ENCODE measurements at places on chromosomes 2 and 18.

DNA sequence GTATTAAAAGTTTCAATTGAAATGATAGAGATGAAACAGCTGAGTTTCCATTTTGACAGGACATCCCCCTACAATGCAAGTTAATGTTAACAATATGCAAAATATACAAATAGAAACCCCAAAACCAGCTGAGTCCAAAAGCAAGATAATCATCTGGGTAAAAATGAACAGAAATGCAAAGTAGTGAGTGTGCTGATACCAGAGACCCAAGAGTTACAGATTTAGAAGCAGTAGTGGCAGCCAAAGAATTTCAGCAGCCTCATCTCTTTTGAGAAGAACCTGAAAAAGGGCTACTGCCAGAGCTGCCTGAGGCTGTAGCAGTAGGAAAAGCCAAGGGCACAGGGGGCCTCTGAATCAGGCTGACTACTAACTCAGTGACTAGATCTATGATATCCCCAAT, 82.6 kb downstream of the THADA start:
- DNase-seq, result no peak

DNA sequence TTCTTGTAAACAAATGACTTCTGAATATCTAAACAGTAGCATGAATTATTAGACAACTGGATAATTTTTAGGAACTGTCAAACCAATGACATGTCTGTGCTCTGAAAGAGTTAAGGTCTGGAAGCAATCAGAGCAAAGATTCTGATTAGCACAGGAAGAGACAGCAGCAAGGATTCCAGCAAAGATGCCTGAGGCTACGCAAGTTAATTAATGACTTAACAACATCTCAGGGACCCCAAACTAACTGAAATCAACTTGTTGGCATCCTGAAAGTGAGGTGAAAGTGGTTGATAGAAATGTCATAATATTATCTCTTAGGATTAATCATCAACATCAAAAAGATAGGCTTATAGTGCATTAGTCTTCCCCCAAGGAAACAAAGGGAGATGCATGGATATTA, 123.3 kb upstream of the TMEM200C start:
- DNase-seq, result no peak

DNA sequence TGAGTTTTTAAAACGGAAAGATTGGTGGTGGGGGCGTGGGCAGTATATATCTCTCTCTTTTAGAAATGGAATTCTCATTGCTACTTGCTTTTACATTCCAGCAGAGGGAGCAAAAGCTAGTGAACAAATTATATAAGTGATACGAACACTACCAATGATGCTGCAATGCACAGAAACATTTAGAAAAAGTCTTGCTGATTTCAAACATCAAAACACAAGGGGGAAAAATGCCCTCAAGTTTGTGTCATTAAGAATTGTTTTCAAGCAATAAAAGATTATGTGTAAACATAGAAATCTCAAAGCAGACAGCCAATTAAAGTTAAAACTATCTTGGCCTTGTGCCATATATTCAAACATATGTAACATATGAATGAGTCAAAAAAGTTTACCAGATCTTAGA, 296.3 kb upstream of the KCNJ3 start:
- no peak for DNase-seq

DNA sequence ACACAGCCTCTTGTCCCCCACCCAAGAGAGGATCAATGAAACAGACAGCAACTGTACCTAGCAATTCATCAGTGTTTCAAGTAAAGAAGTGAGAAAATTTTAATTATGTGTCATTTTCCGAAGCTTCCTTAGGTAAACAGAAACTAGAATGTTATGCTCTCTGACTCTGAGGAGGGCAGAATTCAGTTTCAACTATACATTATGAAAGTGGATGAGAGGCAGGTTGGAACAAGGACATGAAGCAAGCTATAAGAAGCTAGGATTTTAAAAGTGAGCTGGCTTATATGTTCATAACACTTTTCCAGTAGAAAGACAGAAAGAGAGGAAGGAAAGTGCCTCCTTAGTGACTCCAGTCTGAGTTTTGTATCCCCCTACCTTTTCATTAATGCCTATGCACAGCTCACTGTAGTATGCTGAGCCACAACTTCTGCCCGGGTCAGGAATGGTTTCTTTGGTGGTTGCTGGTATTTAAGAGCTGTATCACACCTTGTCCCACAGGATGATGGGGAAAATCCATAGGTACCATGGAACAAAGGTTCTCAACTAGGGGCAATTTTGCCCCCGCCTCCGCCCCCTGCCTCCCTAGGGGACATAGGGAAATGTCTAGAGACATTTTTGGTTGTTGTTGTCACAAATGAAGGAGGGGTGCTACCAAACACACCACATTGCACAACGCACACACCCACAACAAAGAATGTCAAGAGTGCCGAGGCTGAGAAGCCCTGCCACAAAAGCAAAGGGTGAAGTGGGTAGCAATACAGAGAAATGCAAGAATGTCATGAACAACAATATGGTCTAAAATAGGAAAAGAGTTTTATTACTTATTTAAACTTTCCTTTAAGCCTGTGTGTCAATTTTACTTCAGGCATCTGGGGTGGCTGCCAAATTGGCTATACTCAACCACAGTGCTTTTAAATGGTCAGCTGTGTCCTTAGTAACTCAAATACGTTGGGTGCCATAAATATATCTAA, 161.0 kb upstream of the ZFP36L2 start:
- no peak for DNase-seq

DNA sequence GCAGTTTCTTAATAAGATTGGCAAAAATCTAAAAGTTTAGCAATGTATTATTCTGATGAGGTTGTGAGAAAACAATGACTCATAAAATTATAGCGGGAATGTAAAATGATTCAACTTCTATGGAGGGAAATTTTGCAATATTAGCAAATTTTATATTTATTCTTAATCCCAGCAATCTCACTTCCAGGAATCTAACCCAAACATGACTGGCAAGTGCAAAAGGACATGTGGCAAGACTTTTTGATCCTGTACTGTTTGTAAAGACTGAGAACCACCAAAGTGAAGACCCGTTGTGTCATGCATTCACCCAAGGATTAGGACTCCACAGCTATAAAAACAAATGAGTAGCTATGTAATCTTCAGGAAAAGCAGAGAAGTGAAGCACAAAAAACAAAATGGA, 234.8 kb upstream of the KYNU start:
- DNase-seq, result no peak

GRCh38 chr2:46878886-46879285, 36.7 kb downstream of the MCFD2 start:
- no peak for DNase-seq

DNA sequence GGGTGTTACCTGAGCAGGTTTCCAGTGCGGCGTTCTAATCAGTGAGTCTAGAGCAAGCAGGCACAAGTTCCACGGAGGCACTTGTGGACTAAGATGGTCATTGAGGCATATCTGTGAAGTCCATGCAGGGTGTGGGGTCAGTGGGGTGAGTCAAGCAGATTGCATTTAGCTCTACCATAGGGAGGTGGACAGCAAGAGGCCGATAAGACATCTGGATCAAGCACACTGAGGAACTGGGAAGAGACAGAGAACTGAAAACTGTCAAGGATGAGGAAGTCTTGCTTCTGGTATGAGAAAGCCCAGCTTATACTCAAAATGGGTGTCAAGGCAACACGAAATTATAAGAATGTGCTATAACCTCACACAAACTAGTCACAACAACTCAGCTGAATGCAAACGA, 61.2 kb upstream of the SLC39A10 start:
- no peak for DNase-seq

- peak; percentile 32 for DNase-seq
Measured at GRCh38 chr2:95384854-95385569, 17.5 kb upstream of the FAHD2A start.

DNA sequence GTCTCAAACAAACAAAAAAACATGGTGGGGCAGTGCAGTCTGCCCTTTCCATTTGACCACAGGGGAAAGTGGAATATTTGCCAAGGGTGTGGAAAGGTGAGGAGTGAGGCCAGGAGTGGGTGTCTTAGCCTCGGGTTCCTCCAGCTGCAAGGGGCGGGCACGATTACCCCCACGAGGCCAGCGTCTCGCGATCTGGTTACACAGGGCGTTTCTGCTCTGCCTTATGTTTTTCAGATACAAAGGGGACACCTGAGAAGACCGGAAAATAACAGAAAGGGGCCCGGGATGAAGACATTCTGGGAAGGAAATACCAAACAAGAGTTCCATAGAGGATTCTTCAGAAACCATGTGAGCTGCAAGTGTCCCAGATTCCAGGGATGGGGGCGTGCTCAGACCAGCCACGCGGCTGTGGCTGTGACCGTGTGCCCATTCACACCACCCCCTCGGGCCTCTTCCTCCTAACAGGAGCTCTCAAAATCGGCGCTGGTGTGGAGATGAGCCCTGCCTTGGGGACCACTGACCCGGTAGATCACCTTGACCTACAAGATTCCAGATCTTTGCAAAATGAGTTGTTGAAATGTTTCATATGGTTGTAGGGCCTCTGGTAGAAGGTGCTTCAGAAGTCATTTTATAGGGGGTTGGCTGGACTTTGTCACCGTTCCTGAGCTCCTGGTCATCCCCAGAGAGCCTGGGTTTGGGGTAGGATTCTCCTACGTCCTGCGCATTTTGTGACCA, 34.2 kb downstream of the FAM178B start:
- no peak for DNase-seq

Data from activated CD8-positive, alpha-beta memory T cell treated with anti-CD3 and anti-CD28 coated beads, Interleukin-2, amount 50 U/mL, for 48 hours (primary cell).